NAMALWA (cell line): ENCODE measurements at places on chromosomes 7 and 10.

DNA sequence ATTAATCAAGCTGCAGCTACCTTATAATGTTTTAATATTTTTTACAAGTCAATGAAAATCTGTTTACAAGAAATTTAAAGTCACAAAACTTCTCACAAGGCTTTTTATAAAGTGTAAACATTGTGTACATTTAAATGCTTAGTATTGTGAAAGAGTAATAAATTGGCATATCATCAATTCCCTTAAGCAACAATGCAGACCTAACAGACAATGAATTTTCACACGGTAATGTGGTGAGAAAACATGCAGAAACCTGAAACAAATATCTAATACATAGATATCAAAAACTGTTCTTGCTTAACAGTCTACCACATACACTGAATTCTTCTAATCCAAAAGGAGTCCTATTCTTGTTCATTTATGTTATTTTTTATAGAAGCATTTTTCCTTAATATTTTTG, 220.7 kb downstream of the CRPPA start:
- no peak for DNase-seq

GRCh38 chr7:131173145-131173890, 154.4 kb upstream of the MKLN1 start:
- DNase-seq: no peak

GRCh38 chr10:131022981-131023380, 288.5 kb downstream of the TCERG1L start:
- DNase-seq: no peak

DNA sequence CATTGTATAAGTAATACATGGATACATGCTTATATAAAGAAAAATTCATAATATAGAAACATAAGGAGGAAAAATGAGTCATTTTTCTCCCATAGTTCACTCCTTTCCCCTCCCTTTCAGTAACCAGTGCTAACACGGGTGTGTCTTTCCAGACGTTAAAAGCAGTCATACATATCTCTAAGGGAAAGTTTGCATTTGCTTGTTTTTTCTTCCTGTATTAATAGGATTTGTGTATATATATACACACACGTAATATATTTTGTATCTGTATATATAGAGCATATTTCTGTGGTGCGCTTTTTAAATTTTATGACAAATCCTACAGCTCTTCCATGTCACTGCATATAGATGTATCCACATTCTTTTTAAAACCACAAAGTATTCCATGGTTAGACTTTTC, 78.8 kb downstream of the RALA start:
- DNase-seq: no peak

GRCh38 chr10:72316748-72317435, 37.8 kb downstream of the DNAJB12 start:
- peak; percentile 73 for DNase-seq

DNA sequence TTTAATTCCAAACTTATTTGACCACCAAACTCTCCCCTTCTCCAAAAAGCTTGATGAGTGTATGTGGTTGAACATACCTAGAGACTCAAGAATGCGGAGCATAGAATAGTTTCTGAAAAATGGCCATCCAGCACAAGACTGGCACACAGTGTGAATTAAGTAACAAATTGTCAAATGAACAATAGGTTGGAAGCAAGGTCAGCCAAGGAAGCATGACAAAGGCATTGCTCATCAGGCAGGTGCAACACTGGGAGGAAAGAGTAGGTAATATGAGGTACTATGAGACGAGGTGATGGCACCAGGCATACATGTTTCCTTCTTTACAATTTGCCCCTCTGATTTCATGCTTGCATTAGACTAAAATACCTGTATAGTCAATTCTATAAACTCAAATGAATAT, 73.7 kb downstream of the DKK1 start:
- no peak for DNase-seq

GRCh38 chr10:115020449-115020848, 72.7 kb upstream of the ATRNL1 start:
- no peak for DNase-seq

- DNase-seq: peak; percentile 85
These were observed 270.5 kb upstream of the MKLN1 start for GRCh38 chr7:131057015-131057793.

- no peak for DNase-seq
These were observed 91.5 kb downstream of the CUL1 start for GRCh38 chr7:148790131-148790726.

DNA sequence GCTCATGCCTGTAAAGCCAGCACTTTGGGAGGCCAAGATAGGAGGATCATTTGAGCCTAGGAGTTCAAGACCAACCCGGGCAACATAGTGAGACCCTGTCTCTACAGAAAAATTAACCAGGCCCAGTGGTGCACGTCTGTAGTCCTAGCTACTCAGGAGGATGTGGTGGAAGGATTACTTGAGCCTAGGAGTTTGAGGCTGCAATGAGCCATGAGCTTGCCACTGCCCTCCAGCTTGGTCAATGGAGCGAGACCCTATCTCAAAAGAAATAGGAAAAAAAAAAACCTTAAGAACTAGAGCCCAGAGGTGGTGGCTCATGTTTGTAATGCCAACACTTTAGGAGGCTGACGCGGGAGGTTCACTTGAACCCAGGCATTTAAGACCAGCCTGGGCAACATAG, 2.2 kb downstream of the STRA8 start:
- no peak for DNase-seq

DNA sequence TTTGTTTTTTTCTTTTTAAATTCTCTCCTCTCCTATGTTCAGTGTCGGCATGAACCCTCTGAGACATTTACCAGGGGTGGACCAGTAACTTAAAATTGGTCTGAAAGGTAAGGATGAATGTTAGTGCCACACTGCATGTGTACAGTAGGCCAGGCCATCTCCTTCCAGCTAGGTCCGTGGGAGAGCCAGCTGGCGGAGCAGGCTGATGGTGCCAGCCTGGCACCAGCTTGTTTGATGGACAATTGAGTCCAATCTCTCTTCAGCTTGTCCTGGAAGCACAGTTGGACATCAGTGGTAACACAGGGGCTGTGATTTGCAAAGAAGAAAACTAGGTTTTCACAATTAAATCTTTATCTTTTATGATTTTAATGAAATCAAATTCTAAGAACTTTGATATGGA, 136.5 kb downstream of the CNNM2 start:
- DNase-seq: no peak

DNA sequence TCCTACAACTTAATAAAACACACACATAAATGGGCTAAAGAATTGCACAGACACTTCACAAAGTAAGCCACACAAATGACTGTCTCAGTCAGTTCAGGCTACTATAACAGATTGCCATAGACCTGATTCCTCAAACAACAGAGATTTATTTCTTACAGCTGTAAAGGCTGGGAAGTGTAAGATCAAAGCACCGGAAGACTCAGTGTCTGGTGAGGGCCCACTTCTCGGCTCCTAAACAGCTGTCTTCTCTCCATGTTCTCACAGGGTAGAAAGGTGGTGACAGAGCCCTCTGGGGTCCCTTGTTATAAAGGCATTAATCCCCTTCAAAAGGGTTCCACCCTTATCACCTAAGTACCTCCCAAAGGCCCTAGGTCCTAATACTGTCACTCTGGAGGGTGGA, 18.3 kb downstream of the STK32C start:
- no peak for DNase-seq

DNA sequence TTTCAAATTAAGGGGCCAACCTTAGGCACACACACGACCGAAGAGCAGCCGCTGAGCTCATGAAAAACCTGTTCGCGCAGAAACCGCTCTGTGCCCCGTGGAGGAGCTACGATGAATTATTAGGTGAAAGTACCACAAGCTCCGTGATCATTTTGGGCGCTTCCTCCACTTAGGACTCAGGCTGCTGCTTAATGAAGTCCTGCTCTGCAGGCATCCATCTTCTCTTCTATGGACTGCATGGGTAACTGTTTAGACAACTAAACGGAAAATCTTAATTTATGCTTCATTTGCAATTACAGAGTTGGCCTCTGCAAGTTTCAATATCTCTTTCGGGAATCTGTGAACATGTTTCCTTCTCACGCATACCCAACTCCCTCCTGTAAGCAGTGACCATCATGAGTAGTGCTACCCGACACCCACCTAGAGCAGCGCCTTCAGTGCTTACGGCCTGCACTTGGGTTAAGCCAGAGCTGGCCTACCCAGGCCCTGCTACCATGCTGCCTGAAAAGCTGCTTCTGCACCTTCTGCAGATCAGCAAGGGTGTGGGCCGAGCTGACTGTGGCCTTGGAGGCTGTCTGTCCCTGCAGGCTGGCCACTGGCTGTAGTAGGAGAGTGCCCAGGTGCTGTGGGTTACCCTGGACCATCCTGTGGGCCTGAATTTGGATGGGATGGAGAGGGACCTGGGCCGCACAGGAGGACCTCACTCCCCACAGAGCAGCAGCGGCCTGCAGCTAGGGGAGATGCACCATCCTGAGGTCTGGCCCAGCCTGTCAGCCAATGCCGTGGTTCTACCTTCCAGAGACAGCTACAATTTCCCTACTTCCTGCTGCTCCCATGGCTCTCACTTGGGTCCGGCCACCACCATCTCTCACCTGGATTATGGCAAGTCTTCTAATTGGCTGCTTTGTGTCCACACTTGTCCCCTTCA, 36.0 kb downstream of the GNA12 start:
- no peak for DNase-seq

- DNase-seq: no peak
These were observed 48.9 kb upstream of the FHIP2A start for GRCh38 chr10:114772496-114773196.

DNA sequence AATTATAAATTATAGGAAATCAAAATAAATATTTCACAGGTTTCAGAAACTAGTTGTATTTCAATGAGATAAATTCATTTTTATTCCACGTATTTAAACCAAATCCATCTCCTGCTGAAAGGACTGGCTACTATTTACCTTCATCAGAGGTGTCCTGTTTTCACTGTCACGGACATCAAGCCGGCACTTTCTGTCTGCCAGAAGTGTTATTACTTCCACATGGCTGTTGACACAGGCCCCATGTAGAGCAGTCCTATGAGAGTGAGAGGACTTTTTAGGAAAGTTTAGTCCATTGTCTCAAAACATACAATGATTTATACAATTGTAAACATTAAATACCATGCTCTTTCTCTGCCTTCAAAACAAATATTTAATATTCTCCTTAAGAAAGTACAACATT, 100.4 kb upstream of the ACBD5 start:
- DNase-seq: no peak

GRCh38 chr10:114498413-114499111, 94.3 kb upstream of the AFAP1L2 start:
- peak; percentile 80 for DNase-seq

- no peak for DNase-seq
These were observed 138.5 kb upstream of the MGMT start for GRCh38 chr10:129328546-129328945.

GRCh38 chr10:43172645-43173044, 34.4 kb downstream of the CSGALNACT2 start:
- no peak for DNase-seq

DNA sequence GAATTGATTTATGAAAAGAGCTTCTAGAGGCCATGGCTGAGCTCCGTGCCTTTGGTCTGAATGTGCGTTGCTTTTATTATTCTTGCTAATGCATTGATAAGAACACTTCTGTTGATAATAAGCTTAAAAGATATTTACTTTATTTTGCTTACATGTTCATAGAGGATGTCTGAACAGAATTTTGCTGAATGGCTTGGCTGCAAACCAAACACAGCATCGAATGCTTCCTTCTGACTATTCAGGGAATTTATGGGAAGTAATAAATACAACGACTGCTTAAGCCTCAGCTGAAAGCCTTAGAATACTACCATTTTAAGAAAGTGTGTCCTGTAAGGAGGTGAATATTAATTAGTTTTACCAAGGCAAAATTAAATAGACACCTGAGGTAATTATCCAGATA, 643.5 kb upstream of the POT1 start:
- DNase-seq: no peak
